Renal pelvis (tissue), 12 donors: ENCODE measurements at places on chromosomes 13 and 19.

DNA sequence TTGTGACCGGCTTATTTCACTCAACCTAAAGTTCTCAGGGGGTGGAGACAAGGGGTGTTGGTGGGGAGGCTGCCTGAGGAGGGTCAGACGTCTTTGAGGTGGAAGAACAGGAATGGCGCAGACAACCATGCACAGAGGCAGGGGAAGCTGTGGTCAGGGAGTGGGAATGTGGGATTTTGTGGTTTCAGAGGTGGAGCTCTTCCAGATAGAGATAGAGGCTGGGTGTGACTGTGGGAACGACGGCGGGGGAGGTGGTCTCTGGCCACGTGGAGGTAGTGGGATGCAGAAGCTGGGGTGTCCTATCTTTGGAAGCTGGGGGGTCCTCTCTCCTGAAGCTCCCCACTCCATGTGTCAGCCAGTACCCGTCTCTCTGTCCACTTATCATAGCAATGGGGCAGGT is 7.8 kb upstream of the KLK14 start:
- DNase-seq: no peak

DNA sequence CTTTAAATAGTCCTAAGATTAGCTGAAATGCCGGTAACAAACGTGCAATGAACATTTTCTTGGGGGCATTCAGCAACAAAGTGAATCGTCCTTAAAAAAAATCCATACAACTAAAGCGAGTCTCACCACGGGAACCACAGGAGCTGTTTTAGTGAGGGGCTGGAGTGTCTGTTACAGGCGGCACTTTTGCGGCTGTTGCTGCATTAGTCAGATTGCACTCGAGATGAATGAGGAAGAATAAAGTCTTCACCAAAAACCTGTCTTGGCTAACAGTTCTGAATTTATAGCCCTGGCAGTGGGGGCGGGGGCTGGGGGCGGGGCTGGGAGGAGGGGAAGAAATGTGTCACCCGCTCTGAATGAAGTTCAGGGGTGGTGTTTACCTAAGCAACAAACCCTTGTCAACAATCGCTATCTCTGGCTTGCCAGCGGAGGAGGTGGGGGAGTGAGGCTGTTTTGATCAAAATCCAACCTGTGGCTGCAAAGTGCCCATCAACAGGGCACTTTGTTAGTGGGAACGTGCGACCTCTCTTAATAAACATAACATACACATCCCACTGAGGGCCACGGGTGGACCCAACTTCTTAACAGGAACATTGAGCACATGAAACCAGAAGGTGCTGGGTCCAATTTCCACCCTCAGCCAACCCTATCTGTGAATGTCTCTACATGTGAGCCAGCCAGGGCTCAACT is 44.5 kb downstream of the RFX2 start:
- peak; percentile 60 for DNase-seq

DNA sequence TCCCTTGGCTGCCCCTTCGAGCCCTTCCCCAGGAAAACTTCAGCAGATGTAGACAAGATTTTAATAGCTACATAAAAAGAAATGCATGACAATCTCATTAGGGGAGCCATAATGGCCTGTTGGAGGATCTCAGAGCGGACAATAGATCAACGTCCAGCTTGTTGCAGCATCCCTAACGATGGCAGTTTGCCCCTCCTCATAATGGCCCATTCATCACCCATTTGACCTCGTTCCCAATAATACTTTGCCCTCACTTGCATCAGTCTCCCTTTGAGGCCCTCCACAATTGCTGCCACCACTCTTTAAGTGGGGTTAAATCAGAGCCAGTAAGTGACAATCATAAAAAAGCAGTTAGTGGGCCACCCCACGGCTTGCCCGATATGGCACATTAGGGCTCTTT is 84.7 kb upstream of the PCDH8 start:
- DNase-seq: no peak

DNA sequence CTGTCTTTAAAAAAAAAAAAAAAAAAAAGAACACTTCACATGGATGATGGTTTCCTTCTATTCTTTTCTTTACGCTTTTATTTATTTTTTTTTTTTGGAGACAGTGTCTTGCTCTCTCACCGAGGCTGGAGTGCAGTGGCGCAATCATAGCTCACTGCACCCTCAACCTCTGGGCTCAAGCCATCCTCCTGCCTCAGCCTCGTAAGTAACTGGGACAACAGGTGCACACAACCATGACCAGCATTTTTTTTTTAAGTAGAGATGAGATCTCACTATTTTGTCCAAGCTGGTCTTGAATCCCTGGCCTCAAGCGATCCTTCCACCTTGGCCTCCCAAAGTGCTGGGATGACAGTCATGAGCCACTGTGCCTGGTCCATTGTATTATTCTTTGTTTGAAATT is 24.3 kb downstream of the ANKRD27 start:
- DNase-seq: no peak

- DNase-seq: peak; percentile 85
These were observed 3.6 kb downstream of the CD37 start for GRCh38 chr19:49338691-49339300.

DNA sequence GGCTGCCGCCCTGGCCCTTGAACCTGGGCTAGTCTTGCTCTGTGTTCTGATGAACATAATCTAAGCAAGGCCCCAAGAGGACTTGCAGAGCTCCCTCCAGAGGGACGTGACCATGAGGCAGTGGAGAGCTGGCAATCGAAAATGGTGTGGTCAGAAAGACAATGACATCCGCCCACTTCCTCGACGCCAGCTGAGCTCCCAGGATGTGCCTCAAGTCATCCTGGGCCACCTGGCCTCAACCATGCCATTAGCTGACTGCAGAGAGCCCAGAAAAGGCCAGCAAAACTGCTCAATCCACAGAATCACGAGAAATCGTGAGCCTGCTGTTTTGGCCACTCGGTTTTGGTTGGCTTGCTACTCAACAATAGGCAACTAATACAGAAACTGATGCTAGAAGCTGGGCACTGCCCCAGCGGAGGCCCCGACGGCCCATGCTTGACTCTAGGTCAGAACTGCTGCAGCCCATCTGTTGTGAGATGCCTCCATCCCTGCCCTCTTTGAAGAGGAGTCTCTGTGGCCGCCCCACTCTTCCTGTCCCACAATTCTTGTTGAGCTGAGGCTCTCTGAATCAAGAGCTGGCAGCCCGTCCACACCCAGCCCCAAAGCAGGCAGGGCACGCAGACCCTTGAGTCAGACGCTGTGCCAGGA is 53.3 kb downstream of the STK24 start:
- no peak for DNase-seq

DNA sequence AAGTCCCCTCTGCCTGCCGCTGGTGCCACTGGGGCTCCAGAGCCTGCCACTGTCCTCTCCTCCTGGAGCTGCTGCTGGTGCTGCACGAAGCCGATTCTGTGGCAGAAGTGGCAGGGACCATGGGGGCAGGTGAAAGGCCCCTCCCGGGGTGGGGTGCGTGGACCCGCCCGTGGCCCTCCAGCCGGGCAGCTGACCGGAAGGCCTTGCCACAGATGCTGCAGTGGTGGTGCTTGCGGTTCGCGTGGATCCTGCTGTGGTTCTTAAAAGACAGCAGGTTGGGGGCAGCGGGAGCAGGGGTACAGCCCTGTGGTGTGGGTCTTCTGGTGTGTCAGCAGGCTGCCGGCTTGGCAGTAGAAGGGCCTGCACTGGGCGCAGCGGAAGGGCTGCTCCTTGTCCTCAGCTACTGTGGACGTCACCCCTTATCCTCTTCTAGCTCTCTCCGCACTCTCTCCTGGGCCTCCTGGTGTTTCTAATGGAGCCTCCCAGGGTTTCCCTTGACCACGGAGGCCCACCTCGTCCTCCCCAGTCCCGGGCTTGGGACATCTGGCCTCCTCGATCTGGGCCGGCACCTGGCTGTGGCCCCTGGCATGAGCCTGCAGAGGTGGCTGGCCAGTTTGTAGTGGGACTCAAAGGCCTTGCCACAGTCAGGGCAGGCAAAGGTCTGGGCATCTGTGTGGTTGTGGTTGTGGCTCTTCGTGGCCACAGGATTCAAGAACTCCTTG is 380.4 kb downstream of the OLFM4 start:
- no peak for DNase-seq

DNA sequence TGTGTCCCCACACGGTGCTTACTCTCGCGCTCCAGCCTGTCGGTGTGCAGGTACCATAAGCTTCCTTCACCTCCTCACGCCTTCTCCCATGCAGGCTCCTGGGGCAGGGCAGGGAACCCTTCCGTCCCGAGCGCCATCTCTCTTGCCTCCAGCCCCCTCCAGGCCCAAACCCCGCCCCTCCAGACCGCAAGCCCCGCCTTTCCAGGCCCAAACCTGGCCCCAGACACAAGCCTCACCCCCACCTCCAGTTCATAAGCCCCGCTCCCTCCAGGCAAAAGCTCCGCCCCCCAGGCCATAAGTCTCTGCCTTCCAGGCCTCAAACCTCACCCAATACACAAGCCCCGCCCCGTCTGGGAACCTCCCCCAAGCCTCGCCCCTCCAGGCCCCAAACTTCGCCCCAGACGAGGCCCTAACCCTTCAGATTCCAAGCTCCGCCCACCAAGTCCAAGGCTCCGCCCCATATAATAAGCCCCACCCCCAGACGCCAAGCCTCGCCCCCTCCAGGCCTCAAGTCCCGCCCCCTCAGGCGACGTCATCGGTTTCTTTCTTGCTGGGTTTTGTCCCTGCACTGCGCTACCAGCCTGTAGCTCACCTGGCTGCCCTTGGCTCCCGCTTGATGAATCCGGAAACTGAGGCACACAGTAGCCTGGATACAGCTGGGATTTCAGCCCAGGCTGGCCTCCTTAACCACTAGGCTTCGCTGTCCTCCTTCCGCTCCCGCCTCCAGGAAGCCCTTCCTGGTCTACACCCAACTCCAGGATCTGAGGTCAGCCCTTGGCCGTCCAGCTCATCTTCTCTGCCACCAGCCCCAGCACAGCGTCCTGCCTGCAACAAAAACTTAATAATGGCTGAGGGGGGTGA is 16.1 kb downstream of the MKNK2 start:
- DNase-seq: no peak

GRCh38 chr13:43650882-43651281 is 135.9 kb downstream of the ENOX1 start:
- no peak for DNase-seq
